GM23248 (cell line): ENCODE measurements at places on chromosomes 1 and 21.

DNA sequence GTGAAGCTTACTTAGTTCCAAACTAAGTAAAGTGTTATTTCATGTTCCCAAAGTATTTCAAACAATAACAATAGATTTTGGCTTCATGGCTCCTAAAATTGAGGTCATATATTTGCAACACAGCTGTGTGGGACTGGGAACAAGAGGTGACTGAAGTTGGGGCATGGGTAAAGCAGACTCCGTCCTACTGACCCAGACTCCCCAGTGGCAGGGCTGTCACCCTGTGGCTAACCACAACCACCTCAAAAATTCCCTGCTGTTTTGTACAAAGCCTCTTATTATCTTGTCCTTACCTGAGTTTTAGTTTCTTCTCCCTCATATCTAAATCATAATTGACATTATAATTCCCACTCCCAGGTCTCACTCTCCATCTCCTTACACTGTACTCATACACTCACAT is 117.6 kb downstream of the PTGER3 start:
- DNase-seq: no peak

DNA sequence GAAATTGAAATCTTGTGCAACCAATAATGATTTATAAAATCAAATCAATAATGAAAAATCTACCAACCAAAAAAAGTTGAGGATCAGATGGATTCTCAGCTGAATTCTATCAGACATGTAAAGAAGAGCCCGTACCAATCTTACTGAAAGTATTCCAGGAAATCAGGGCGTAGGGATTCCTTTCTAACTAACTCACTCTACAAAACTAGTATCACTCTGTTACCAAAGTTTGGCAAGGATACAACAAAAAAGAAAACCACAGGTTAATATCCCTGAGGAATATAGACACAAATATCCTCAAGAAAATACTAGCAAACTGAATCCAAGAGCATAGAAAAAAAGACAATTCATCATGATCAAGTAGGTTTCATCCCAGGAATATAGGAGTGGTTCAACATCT is 52.8 kb upstream of the ADGRL4 start:
- DNase-seq: peak; percentile 26

- peak; percentile 34 for DNase-seq
These were observed 48.4 kb downstream of the STX6 start for GRCh38 chr1:180974236-180974635.

- no peak for DNase-seq
These were observed 21.5 kb upstream of the STMN1 start for GRCh38 chr1:25927521-25928265.
